Breast epithelium (tissue), 4 donors: ENCODE measurements at places on chromosomes 13 and 19. TPM values are rescaled to one million over a fixed set of nuclear protein-coding genes. Genes with fewer than 3 reads are reported as not detected.

DNA sequence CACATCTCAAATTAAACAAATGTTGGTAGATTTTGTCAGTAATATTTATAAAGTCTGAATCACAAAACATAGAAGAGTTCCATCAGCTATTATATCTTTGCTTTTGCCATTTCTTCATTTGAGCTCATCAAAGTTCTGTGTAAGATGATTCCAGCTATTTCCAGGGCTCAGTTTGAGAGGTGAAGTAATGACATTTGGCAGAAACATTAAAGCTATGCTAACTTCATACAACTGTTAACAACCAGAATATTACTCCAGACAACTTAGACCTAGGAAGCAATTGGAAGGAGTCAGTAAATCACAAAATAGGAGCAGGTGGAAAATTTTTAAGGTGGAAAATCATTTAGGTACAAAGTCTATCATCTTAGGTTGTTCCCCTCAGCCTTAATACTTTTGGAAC is 76.2 kb upstream of the CSNK1A1L start:
- DNase-seq = no peak

DNA sequence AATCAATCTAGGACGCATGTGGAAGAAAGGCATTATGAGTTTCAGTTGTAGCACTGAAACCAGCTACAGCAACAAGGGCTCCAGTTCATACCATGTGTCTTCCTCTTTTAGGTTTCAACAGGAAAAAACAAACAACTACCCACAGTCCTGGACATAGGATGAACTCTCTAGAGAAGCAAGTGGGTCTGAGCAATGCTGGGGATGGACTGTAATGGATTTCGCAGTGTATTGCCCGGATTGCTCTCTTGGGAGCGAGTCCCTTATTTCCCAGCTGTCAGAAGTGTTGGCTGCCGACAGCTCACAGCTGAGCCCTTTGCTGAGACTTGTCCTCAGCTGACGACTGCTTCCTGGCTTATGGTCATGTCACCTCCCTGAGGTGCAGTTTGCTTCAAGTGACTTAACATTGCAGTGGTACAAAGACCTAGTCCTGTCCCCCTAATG is 12.1 kb upstream of the MYCBP2 start:
- no peak for DNase-seq

DNA sequence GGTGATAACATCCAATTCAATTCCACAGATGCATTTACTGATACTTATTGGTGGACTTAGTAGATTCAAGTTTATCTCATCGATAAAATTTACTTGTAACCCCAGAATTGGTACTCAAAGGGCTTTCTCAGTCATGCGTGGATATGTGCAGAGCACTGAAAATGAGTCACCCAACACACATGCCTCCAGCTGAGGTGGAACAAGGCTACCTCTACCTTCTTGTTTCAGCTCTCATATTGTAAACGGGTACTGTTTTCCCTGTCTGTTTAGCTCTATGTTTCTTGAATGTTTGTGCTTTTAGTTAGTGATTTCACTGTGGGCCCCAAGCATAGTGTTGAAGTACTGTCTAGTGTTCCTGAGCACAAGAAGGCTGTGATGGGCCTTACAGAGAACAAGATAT is 1.5 kb downstream of the LRRC63 start:
- DNase-seq = no peak

- DNase-seq = no peak
Measured at GRCh38 chr19:18419699-18420460, 682 bp downstream of the SSBP4 start.

DNA sequence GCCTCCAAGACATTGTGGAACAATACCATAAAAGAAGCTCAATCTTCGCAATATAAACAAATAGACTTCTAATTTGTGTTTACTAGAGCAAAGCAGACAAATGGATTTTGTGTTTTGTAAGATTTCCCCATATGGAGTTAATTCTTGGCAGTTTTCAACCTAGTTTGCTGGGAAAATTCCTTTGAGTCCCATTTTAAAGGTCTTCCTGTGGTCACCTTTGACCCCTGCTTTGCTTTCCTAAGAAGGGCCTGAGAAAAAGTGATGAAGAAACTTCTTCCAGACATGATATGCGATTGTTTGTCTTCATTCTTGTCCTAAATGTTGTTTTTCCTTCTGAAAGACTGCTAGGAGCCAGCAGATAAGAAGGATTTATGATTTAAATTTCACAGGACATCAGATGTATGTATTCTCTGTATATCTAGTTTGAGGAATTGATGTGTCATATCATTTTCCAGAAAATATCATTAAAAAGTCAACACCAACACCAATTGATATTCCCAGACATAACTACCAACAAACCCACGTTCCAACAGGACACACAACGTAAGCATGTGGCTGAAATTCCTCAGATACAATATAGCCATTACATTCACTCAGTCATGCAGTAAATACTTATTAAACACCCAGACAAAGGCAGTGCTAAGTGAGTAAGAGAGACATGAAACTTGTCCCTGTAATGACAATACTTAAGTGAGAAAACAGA is 276.4 kb downstream of the LHFPL6 start:
- no peak for DNase-seq

SMARCA4 gene
- 36.8 TPM for total RNA-seq
